ENCODE measurements at places on chromosomes 12 and 14.

DNA sequence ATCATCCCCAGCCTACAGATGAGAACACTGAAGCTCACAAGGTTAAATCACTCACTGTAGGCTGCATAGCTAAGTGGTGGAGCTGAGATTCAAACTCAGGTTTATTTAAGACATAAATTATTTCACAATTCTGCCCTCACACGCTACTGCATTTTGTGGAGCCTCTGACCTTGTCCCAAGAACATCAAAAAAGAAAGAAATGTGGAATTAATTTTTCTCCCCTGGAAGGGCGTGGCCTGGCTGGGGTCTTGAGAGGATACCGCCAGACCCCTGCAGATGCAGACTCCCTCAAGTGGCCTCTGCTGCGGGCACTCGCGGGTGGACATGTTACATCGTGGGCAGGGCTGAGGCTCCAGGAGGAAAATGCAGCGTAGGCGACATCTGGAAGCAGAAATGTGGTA is 40.6 kb downstream of the LTBP2 start:
- DNase-seq = no peak

GRCh38 chr12:3632256-3632655 is 120.7 kb downstream of the CRACR2A start:
- no peak for DNase-seq

- no peak for DNase-seq
These were observed 149.2 kb upstream of the SYT10 start for GRCh38 chr12:33588725-33589405.

DNA sequence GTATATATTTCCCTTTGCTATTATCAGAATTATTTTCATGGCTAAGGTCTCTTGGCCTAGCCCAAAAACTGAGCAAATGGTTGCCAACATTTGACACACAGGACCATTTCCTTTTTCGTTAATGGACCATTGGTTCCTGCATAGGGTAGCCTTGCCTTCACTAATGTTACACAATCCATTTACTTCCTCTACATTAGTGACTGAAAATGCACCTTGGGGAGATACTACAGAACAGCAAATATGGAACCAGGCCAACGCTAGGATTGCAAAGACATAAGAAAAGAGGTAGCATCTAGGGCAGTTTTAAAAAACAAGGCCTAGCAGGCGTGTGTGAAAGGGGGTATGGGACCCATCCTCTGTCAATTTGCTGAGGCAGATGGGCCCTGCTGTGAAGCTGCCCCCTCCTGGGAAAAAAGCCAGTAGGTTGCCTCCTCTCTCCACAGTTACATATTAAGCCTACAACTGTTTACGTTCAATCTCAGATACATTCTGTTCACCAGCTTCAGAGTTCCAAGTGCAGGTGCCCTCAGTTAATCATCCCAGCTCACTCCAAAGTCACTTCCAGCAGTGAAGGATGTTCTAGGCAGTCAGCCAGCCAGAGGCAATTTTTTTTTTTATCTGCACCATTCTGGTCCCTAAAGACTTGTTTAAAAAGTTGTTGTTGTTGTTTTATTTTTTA is 15.0 kb downstream of the AQP6 start:
- no peak for DNase-seq

- no peak for DNase-seq
These were observed 903 bp downstream of the PARPBP start for GRCh38 chr12:102120886-102121285.

- no peak for DNase-seq
These were observed 38.8 kb downstream of the UBR7 start for GRCh38 chr14:93245764-93246420.

- no peak for DNase-seq
These were observed 15.7 kb downstream of the TBC1D30 start for GRCh38 chr12:64840119-64840518.

DNA sequence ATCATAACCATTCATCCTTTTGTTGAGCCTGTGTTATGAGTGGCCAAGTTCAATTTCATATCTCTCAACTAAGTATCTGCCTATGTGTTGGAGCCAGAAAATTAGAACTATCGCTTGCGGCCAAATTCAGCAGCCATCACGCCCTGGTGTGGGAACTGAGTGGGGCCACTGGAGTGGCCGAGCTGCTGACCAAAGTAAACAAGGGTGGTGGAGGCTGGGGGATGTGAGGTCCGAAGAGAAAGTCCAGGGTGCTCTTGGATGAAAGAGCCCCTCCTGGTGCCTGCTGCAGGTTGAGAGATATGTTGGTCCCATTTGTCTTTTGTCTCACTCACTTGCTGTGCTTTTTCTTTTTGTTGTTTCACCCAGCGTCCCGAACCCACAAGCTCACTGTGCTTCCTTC is 14.9 kb downstream of the ADGRD1 start:
- DNase-seq = no peak

- DNase-seq = no peak
These were observed 54.7 kb downstream of the PPM1A start for GRCh38 chr14:60303745-60304144.

- no peak for DNase-seq
These were observed 12.7 kb downstream of the PPP1R36 start for GRCh38 chr14:64562436-64562835.

GRCh38 chr14:36173161-36173560 is 3.4 kb downstream of the PTCSC3 start:
- DNase-seq = no peak

GRCh38 chr12:110114528-110114937 is 9.6 kb upstream of the IFT81 start:
- no peak for DNase-seq

- no peak for DNase-seq
These were observed 183.1 kb upstream of the HIF1A start for GRCh38 chr14:61512026-61512834.

- DNase-seq = no peak
These were observed 278.2 kb upstream of the SFSWAP start for GRCh38 chr12:131432532-131433260.

- no peak for DNase-seq
These were observed 6.2 kb downstream of the MYL6 start for GRCh38 chr12:56164345-56164729.
